ENCODE measurements at places on chromosomes 3 and 15.

DNA sequence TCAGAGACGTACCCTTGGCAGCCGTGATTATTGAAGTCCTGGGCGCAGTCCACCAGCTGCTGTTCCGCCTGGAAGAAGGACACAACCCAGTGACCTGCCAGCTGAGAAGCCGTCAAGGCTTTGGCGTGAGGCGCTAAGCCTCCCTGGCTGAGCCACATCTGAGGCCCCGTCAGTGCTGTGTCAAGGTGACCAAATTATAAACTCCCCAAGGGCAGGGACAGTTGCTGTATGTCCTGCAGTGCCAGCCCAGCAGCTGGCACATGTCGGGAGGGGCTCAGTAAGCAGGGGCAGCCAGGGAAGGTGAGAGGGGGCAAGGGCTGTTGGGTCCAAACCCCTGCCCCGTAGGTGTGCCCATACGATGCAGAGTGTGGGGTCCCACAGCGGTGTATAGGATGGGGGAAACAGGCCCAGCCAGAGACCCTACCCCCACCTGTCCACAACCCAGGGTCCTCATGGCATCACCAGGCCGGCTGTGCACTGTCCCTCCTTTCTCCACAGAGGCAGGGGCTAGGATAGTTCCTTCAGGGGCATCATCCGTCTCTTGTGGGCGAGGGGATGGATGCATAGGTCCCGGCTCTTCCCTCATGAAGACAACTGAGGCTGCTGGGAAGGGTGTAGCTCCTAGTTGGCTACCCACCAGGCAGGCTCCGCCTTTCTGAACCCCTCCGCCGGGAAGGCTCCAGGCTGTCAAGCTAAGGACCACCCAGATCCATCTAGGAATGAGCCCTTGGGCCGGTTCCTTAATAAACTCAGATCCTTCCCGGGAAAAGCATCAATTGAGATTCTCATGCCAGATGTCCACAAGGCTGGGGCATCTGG, 13.2 kb downstream of the CTSH start:
- DNase-seq, result no peak

DNA sequence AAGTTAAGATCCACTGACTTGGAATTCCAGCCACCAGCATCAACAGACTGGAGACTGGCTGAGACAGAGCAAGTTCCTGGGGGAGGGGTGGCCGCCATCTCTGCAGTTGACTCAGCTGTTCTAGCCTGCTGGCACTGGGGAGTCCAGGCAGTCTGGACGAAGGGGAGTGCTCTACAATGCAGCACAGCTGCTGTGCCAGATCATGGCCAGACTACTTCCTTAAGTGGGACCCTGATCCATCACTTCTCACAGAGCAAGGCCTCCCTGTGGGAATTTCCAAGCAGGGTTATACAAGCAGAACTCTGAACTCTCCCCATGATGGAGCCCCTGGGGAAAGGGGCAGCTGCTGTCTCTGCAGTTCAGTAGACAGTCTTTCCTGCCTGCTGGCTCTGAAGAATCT, 35.2 kb downstream of the PYGO1 start:
- DNase-seq, result no peak

DNA sequence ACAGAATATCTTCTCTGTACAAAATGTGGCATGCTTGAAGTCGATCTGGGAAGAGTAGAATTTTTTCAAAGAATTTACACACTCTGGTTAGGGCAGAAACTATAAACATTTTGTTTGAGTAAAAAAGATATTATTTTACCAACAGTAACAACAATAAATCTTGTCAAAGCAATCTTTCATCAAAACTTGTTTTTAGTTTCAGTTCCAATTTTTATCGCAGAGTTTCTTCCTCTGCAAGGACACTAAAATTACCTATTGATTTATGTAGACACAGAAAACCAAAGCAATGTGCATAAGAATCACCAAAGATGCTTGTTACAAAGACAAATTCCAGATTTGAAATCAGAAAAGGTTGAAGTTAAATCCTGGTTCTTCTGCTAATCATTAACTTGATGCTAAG, 61.9 kb downstream of the CGGBP1 start:
- no peak for DNase-seq

DNA sequence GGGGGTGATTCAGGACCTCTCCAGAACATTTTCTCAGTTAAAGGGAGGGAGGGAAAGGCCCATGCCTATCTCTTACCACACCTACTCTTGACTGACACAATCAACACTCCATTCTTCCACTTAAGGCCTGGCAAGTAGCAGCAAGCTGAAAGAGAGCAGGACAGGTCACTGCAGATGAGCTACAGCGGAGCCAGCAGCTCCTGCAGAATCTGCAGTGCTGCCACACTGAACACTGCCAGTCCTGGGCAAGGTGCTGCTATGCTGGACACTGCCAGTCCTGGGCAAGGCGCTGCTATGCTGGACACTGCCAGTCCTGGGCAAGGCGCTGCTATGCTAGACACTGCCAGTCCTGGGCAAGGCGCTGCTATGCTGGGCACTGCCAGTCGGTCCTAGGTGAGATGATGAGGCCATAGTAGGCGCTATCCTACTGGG, 143.7 kb downstream of the MYLK start:
- no peak for DNase-seq

DNA sequence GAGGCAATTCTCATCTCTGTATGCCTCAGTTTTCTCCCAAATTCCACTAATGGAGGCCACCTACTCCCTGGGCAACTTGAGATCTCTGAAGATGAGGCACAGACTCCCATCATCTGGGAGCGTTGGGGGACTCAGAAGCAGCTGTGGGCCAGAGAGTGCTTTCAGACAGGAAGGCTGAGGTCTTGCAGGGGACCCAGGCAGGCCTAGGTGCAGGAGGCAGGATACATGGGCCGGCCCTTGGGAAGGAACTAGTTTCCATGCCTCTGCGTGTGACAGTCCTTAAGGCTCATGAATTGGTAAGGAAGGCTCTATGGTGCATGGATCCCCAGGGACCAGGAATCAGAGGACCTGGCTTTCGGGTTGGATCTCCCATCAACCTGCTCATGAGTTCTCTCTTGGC, 14.5 kb downstream of the BMF start:
- DNase-seq, result no peak

DNA sequence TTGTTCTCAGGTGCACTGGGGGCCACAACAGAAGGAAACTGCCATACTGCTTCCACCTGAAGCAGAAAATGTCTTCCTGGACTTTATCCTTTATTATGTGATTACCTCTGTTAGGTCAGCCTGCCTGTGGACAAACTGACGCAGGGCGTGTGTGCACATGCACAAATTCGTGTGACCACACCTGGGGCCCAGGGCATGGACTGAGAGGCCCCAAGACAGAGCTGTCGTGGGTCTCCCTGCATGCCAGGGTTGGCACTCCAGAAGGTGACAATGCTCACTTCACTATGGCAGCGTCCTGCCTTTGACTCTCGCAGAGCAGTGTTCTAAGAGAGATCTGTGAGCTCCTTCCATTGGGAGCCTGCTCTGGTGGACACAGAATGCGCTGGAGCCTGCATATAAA, 34.5 kb downstream of the CCDC12 start:
- no peak for DNase-seq

DNA sequence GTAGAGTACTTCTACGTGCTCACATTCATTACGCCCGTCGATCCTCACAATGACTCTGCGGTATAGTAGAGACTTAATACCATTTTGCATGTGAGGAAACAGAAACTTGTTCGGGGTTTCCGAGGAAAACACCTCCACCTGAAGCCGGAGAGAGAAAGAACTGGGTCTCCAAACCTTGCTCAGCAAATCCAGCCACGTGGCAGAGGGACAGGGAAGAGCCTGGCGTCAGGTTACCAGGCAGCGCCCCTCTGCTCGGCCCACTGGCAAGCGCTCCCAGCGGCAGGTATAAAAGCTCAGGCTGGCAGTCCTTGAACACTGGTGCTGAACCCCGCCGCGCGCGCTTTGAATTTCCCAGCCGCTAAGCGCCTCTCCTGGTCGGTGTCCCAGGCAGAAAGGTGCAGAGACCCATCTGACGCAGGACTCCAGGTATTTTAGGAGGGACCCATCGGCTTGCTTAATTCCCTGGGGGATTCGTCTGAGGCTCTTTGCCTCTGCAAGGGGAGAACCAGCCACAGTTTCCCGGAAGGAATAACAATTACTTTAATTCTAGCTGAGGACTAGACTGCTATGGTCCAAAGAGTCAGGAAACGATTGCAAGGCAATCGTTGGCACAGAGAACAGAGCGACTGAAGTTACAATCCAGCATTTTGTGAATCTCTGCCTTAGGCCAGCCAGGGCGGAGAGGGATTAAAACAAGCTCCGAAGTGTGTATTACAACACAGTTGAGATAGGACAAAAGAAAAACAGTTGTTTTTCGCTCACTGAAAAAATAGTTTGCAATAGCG, at the start of gene C2CD4A:
Gene C2CD4A, plus strand, starts transcription at position 315 of the 785 bp plus-strand sequence. CDS start 637 bp downstream, outside the sequence.
- DNase-seq, result peak; percentile 30

GRCh38 chr3:49333091-49333490, 6.8 kb downstream of the USP4 start:
- no peak for DNase-seq

GRCh38 chr15:85636351-85636750, 158.4 kb downstream of the KLHL25 start:
- no peak for DNase-seq

DNA sequence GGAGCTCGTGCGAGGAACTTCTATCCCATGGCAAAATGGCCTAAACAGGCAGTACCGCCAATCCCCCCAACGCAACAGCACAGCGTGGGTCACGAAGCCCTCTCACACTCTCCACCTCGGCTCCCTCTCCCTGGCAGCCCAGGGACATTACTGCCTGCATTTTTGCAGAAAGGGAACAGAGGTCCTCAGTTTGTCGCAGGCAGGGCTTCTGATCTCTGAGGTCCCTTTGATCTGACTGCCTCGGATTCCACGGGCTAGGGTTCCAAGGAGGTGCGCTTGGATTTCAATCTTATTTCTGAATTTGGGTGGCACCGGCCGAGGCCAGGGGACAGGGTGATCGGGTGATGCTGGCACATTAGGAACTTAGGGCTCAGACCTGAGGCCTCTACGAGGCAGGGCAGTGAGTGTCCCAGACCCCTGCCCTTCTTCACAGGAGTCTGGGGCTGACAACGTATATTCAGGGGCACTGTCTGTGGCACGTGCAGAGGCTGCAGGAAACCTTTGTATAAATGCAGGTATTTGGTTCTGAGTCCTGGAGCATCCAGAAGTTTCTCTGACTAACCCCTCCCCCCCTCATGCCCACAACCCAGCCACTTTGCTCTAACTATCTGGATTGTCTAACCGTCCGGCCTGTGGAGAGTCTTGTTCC, 197.9 kb downstream of the XXYLT1 start:
- no peak for DNase-seq

DNA sequence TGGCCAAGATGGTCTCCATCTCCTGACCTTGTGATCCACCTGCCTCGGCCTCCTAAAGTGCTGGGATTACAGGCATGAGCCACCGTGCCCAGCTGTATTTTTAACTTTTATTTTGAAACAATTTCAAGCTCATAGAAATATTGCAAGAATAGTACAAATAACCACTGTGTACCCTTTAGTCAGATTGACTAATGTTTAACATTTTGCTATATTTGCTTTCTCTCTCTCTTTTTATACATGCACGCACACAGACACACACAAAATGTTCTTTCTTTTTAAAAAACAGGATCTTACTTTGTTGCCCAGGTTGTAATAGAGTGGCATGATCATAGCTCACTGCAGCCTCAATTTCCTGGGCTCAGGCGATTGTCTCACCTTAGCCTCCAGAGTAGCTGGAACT, 25.5 kb upstream of the DPPA4 start:
- no peak for DNase-seq

DNA sequence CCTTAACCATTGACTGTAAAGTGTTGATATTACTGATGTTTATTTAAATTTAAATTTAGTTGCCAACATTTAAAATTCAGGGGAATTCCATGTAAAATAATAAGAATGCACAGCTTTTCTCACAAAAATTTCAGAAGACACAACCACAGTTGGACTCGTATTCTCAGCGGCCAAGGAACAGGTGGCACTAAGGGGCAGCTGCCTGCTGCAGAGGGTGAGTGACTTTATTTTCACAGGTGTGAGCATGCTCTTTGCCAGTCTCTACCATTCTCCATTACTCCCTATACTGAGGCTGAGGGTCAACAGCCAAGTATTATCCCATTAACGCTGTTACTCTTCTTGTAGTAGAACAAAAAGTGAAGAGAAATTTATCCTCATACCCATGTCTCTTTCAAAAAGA, 92.1 kb upstream of the GADL1 start:
- no peak for DNase-seq

- no peak for DNase-seq
Observed at GRCh38 chr3:125651244-125651643, 55.9 kb upstream of the OSBPL11 start.

- DNase-seq, result no peak
Observed at GRCh38 chr3:132325103-132325606, 7.9 kb downstream of the ACP3 start.

DNA sequence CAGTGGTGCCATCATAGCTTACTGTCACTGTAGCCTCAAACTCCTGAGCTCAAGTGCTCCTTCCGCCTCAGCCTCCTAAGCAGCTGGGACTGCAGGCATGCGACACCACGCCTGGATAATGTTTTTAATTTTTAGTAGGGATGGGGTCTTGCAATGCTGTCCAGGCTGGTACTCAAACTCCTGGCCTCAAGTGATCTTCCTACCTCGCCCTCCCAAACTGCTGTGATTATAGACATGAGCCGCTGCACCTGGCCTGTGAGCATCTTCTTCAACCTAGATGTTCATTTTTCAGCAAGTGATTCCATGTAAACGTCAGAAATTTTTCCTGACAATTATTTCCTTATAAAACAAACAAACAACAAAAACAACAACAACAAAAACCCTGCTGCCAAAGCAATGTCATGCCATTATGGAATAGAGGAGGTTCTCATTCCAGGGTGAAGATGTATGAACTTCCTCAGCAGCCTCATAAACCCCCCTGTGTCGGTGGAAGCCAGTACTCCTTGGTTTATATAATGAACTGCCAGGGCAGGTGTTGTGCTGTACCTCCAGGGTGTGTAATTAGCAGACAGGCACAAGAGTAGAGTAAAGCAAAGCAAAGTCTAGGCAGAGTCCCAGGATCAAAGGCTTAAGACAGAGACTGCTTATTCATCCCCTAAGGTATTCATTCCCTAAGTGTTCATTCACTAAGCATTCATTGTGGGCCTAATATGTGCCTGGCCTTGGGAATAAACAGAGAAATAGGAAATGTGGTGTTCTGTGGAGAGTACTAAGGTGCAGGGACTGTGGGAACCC, 44.6 kb downstream of the NR2C2 start:
- DNase-seq, result no peak

DNA sequence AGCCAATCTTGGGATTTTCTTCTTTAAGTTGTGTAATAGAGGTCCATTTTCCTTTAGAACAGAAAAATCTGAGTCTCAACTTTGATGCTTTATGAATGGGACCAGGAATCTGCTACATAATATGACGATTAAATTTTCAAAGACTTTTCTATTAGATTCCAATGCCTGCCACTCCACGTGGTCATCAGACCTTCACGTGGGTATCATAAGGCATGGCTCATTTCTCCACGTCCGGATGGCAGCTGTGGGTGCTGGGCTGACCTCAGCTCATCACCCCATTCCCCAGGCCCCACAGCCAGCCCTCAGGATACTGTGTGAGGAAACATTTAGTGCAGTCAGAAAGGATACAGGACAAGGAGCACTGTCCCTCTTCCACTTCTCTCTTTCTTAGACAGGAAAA, 159.7 kb downstream of the SEMA6D start:
- no peak for DNase-seq

- no peak for DNase-seq
Observed at GRCh38 chr3:55622116-55622515, 135.0 kb upstream of the WNT5A start.
